HS-5 (cell line): ENCODE measurements at places on chromosomes 3 and 15.

- peak; percentile 97 for DNase-seq
These were observed 23.5 kb upstream of the RAP2B start for GRCh38 chr3:153138276-153139210.

DNA sequence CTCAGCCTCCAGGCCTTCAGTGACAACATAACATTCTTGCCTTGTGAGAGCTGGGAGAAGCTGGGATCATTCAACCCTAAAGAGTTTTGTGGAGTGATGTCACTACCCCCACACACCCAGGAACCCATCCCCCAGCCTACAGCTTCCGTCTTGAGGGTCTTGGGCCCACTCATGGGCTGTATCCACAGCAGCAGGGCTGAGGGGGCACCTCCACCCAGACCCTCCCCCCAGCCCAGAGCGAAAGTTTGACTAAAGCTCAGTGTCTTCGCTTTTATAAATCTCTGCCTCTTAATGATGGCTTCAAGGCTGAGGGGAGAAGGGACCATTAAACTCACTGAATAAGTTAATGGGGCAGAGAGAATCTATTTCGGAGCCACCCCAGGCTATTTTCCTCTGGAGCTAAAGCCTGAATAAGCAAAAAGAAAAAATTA is 23.8 kb downstream of the NTRK3 start:
- DNase-seq: no peak

DNA sequence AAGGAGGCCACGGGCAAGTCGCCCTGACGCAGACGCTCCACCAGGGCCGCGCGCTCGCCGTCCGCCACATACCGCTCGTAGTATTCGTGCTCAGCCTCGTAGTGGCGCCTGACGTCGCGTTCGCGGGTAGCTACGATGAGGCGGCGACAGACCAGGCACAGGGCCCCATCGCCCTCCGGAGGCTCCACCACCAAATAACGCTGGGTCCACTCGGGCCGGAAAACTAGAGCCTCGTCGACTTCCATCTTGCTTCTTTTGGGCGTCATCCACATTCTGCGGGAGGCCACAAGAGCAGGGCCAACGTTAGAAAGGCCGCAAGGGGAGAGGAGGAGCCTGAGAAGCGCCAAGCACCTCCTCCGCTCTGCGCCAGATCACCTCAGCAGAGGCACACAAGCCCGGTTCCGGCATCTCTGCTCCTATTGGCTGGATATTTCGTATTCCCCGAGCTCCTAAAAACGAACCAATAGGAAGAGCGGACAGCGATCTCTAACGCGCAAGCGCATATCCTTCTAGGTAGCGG is at the start of gene EPM2AIP1:
TSS of gene EPM2AIP1 (minus strand) at position 326 of the 520 bp plus-strand sequence. CDS start at position 272, 54 bp downstream.
- DNase-seq: no peak

DNA sequence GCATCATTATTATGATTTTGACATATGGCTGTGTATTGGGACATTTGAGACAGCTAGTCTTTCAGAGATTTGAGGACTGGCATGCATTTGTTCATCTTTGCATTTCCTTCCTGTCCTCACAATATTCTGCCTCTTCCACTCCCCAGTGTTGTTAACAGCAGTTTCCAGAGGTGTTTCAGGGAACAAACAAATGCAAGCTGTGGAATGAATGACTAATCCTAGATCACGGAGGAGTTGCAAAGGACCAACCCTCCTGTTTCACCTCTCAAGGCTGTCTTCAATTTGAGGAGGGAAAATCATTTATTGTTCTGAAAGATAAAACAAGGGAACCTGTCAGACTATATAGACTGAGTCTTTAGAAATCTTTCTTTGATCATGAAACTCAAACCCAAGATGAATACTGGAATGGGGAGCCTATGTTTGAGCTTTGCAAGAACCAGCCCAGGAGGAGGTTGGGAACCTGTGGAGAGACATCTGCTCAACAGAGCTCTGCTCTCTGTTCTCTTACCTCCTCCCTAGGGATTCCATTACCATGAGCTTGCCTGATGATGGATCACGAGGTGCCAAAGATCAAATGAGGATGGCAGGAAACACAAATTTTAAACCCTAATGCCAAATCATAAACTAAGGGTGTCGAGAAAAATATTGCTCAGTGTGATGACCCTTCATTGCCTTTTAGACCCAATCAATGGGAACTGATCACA is 68.5 kb downstream of the SLC7A14 start:
- DNase-seq: no peak

GRCh38 chr3:183878071-183878470 is 6.6 kb downstream of the PARL start:
- DNase-seq: no peak

DNA sequence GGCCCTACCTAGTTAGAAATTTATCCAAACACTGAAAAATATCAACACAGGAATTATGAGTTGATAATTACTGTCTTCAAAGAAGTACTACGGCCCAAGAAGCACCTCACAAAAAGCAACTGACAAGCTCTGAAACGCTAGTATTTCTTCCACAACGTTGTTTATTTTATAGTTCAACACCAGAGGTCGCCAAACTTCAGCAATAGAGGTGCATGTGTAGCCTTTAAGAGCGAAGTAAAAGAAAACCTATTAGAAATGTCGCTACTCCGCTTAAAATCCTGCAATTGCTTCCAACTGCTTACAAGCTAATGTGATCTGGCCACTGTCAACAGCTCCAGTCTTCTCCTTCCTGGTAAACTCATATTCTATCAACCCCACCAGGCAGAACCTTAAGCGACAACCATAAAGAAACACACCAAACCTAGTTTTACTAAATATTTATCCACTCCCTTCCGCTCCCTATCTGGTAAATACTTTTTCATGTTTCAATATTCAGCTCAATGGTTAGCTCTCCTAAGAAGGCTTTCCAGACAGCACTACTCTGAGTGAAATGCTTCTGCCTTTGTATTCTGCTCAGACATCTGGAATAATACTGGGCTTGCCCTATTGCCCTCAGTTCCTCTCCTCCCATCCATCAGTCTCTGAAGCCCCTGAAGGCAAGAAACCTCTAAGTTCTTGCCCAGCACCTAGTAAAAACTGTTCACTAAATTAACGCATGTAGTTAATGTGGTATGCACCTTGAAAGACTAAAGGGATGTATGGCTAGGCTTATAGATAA is 110.2 kb downstream of the NR1I2 start:
- DNase-seq: no peak

DNA sequence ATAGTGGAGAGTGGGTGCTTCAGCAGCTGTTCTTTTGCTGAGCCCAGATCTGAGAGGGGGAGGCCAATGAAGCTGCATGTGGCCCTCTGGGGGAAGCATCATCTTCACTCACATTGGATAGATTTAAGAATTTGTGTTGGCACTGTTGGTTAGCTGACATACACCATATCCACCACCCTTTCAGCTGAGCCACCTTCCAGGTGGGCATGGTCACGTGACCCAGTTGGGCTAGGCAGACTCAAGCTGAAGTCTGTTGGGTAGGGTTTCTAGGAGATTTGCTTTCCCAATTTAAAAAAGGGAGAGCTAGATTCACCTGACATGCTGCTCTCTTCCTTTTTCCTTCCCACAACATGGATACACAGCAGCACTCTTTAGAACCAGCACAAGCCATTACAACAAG is 311.0 kb downstream of the CHST2 start:
- no peak for DNase-seq

DNA sequence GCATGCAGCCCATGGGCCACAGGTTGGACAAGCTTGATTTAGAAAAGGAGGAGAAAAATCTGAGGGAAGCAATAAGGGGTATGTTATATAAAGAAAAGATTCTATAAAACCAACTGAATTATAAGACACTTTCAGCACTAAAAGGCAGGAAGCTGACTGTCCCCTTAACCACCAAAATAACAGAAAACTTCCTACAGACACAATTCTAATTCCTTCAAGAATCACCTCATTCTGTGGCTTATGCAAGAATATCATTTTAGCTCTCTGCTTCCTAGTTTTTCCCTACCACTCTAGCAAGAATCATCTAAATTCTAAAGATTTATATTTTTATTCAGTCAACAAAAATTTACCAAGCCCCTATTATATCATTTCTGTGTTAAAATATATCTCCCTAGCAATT is 6.3 kb downstream of the STAG1 start:
- no peak for DNase-seq

DNA sequence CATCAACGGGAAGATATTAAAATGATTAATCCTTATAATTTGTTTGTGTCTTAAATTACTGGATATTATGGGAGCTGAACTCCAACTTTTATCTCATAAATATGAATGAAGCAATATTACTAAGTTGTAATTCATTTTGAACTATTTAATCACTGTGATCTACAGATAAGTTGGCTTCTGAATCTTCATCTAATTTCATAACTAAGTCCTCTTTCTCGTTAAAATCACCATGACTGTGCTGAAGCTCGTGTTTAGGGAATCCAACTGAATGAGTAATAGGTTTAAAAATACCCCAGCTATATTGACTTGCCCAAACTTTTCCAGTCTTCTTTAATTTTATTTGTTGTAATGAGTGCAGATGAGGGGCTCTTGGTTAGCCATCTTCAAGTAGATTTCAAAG is 14.1 kb downstream of the MDFIC2 start:
- DNase-seq: peak; percentile 58

DNA sequence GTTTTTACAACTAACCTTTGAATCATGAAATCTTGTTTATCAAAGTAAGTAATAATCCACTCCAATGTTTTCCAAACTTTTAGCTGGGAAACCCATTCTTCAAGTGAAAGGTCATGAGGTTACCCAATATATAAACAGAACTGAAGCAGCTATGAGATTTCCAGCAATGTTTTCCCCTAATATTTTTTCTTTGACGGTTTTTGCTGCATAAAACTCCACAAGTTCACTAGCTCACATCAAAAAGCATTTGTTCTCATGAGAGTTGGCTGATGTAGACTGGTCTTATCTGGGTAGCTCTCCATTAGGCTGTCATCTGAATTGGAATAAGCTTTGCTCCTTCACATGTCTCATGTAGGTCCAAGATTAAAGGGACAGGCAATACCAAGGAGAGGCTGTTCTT is 241.2 kb upstream of the LRRC3B start:
- no peak for DNase-seq

DNA sequence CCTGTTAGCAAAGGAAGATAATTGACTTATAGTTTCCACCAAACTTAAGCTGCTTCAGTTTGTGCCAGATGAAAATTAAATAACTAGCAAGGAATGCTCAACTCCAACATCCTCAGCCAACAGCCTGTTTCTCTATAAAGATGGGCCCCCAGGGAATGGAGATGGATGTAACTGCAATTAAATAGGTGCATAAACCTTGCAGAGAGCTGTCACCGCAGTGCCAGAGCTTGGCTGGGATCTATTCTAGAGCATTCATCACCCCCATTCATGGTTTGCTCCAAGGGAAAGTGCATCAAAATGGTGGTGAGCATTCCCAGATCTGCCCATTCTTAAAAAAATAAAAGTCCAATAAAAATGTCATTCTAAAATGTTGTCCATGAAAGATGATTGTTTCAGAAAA is 19.7 kb upstream of the RORA start:
- DNase-seq: no peak

DNA sequence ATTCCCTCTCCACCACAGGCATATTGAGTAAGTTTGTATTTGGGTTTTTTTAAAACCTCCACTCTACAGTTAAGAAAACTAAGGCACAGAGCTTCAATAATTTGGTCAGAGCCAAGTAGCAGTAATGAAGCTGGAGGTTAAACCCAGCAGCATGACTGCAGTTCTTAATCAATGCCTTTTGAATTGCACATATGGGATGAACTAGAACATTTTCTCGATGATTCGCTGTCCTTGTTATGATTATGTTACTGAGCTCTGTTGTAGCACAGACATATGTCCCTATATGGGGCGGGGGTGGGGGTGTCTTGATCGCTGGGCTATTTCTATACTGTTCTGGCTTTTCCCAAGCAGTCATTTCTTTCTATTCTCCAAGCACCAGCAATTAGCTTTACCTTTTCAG is 1.6 kb upstream of the CCR5 start:
- DNase-seq: no peak

- DNase-seq: no peak
These were observed 297.6 kb downstream of the VPS13C start for GRCh38 chr15:61762676-61763075.

GRCh38 chr3:19202303-19202702 is 54.0 kb downstream of the KCNH8 start:
- DNase-seq: no peak

- DNase-seq: no peak
These were observed 13.2 kb upstream of the TMEM158 start for GRCh38 chr3:45239254-45239653.
